ENCODE measurements at places on chromosomes 1 and 21.
A peak's percentile ranks its signal among the peaks of the same experiment; 100 is the strongest.

DNA sequence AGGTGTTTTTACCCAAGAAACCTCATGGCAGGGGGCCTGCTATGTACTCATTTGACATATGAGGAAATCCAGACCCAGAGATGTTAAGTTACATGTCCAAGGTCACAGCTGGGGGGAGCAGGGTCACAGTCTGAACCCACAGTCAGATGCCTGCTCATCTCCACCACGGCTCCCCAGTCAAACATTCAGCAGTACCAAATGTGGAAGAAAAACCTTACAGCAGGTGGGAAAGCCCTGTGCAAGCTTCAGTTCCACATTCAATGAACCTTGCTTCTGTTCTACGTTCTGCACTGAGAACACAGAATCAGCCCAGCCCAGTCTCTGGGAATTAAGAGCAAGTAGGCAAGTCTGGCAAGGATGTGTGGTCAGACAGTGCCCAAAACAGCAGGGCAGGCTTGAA lies 35.2 kb downstream of the LRP8 start:
- no peak for DNase-seq

- peak; percentile 62 for DNase-seq
These were observed 26.4 kb downstream of the FOXO6 start for GRCh38 chr1:41387667-41388091.

DNA sequence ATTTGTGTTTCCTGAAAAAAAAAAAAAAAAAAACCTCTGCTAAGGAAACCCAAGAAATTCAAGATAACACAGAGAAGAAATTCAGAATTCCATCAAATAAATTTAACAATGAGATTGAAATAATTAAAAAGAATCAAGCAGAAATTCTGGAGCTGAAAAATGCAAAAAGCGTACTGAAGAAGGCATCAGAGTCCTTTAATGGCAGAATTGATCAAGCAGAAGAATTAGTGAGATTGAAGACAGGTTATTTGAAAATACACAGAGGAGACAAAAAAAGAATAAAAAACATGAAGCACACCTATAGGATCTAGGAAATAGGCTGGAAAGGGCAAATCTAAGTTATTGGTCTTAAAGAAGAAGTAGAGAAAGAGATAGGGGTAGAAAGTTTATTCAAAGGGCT lies 38.2 kb downstream of the NME7 start:
- DNase-seq, result no peak

GRCh38 chr1:184030433-184031091 lies 7.0 kb downstream of the COLGALT2 start:
- no peak for DNase-seq

DNA sequence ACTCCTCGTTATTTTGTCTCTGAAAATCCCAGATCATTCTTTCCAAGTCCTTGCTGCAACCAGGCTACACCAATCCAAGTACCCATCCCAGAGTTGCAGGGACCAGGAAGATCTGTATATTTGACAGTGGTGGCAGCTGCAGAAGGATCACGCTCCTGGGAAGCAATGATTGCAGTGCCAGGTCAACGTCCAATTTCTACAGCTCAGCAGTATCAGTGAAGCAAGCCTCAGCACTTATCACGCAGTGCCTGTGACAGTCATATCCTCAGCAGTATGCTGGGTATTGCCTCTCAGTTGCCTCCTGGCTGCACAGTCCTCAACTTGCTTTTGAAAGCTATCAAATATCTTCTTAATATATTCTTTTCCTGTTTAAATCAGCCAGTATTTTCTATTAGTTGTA lies 66.7 kb downstream of the BARHL2 start:
- DNase-seq, result no peak

DNA sequence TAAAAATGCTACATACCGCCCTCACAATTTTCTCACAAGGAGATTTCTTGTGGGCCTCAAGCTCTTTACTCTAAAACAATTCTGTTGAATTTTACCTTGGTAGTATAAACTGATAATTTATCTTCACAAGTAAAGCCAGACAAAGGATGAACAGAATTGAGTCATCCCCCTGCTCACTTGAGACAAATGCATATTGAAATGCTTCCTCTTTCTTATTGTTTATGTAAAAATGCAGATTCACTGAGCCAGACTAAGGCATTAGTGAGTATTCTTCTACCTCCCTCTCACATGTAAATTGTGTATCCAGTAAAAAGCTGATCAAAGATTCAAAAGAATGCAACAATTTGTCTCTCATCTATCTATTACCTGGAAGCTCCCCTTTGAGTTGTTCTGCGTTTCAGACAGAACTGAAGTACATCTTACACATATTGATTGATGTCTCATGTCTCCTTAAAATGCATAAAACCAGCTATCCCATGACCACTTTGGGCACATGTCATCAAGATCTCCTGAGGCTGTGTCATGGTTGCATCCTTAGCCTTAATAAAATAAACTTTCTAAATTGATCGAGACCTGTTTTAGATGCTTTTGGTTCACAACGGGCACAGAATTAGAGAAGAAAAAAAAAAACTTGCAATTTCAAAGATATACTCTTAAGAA lies 743.1 kb upstream of the B3GALT2 start:
- no peak for DNase-seq

DNA sequence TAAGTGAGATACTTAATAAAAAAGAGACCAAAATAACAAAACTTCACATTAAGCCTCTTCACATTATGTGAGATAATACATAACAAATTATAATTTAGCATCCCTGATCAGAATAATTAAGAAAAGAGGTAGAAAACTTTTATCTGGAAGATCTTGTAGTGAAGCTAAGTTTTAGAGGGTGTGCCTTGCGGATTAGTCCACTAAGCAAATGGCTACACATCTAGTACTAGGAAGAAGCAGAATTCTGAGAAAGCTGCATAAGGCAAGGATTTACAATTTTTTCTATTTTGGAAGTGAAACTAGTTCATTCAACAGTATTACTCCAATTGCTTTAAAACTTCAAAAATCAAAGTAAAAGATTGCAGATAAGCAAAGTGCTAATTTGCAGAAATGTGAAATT lies 3.5 kb downstream of the YOD1 start:
- DNase-seq, result no peak

DNA sequence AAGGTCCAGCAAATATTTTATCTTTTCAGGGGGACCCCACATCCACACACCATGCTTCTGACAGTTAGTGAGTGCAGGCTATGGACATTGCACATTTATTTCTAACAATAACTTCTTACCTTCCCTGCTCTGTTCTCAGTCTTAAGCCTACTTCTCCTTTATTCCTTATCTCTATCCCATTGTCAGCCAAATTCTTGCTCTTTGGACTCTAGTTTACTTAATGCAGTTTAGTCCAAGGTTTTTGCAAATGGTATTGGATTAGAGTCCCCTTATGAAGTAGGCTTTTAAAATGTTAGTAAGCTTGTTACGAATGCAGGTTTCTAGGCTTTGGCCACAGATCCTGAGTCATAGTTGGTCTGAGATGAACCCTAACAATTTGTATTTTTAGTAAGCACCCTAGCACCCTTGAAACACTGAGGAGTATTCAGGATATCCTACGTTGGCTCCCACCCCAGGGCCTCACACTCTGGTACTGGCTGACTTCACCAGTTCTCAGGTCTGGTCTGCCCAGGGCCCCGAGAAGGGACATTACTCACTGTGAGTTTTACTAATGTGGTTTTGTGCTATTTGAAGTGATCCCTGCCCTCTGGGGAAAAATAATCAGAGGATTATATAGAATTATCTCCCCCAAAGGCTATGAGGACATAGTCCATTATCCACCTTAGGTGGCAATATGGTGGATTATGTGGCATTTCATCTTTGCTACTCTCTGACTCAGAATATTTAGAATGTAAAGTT lies 239.5 kb downstream of the TGFB2 start:
- peak; percentile 59 for DNase-seq

GRCh38 chr21:41833497-41834115 lies 45.5 kb downstream of the PRDM15 start:
- DNase-seq, result no peak

DNA sequence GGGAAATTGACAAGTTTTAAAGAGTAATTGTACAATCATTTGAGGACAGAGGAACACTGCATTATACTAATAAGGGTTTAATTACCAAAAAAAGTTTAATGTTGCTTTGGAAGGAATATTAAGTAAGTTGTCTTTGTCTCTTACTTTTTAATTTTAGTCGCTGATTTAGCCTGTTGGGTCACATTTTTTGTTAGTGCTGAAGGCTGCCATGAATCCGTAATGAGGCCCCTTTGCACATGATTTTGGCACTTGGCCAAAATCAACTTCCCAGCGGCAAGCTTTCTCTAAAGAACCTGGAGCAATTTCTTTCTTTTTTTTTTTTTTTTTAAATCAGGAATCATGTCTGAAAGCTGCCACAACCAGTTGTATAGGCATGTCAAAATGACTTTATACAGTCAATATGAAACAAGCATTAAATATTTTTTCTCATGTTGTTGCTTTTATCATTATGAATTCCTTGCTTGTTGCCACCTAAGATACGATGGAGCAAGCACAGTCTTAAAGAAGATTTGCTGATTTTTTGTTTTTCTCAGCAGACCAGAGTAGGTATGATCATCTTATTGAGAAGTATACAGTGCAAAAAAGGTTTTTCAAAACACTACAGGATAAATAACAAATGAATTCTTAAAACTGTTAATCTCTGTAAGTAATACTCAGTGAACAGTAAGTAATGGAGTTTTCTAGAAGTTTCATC lies 690.4 kb downstream of the USP25 start:
- peak; percentile 62 for DNase-seq

DNA sequence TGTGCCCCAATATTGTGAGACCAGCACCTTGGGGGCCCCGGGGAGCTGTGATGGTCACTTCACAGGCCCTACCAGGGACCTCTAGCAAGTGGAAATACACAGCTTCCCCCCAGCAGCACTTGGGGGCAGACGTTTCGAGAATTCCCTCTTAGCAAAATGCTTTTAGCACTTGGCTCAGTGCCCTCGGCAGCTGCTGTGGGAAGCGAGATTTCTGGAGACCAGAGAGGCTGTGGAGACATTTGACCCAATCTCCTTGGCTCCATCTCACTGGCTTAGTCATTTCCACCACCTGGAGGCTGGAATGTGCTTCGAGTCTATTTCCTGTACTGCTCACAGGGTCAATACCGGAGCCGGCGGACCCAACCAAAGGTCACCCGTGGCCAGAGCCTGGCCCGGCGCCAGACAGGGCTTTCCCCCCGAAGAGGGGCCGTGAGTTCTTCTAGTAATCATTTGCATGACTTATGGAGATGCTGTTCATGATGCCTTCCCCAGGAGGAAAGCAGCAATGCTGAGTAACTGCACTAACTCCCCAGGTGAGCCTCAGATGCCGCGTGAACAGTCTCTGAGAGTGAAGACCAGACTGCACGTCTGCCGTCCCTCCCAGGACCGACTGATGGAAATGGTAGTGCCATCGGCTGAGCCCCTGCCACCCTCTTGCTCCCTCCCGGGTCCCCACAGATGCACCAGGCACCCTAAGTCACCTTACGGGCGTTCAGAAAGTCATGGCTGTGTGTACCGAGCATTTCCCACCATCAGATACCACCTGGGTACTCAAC lies 4.4 kb upstream of the C2CD2 start:
- DNase-seq, result peak; percentile 89

GRCh38 chr1:222996310-222996975 lies 146.6 kb downstream of the TLR5 start:
- DNase-seq, result no peak

- no peak for DNase-seq
These were observed 13.8 kb downstream of the EFHD2 start for GRCh38 chr1:15423355-15424077.

GRCh38 chr1:186626356-186626932 lies 53.8 kb downstream of the PTGS2 start:
- DNase-seq, result no peak

DNA sequence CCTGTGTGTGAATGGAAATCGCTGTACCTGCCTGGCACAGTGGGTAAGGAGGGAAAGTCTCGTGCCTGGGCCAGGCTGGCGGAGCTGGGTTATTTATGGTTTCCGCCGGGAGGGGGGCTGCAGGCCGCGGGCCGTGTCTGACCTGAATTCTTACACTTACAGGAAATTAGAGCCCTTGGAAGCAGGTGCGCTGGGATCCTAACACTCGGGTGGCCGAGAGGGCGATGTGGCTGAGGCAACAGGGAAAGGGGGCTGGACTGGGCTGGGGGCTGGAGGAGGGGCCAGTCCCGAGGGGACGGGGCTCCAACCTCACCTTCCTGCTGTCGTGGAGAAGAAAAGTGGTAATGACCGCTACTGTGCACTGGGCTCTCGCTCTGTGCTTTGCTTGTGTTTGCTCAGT lies 109.4 kb upstream of the WNT4 start:
- DNase-seq, result no peak

DNA sequence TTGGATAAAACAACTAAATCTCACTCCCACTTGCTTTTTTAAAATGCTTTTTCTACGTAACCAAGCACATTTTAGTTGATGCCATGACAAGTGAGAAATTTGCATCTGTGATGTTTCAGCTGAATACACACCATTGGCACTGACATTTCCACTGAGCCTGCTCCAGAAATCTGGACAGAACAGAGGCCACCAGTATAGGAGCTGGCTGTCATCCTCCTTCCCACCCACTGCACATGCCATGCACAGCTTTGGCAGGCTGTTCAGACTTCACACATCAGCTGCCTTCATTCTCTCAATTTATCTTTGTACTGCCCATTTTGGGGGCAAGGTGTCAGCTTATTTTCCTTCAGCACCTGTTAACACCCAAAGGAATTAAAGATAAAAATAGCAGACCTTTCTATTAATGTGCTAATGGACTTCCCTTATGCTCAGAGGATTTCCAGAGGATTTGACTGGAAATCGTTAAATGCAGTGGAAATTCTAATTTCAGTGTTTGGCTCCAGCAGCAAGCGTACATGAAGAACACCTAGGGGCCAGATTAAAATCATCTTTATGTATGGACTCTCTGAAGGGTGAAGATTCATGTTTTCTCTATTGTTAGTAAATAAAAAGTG lies 12.9 kb upstream of the PODN start:
- no peak for DNase-seq

GRCh38 chr21:9758888-9759287 lies 762.5 kb upstream of the TPTE start:
- DNase-seq, result no peak

GRCh38 chr1:29854700-29855276 lies 618.5 kb downstream of the PTPRU start:
- DNase-seq, result no peak

- DNase-seq, result no peak
These were observed 182.6 kb upstream of the ARHGEF16 start for GRCh38 chr1:3271866-3272265.

- DNase-seq, result no peak
These were observed 1.3 kb upstream of the LYST start for GRCh38 chr1:235867903-235868469.

- peak; percentile 66 for DNase-seq
These were observed 36.9 kb downstream of the WDR64 start for GRCh38 chr1:241688940-241689368.

DNA sequence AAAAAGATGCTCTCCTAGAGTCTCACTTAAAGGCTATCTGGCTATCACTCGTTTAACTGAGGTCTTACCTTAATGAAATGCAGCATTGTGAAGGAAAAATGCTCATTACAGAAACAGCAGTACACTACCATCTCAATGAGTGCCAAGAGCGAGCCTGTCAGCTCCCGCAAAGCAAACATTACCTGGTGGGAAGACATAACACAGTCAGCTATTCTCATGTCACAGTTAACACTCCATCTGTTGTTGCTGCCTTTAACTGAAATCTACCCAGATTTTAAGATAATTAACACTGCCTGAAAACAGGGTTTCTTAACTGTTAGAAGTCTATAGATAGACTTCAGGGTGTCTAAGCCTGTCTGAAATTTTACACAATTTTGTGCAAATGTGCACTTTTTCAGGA lies 39.1 kb downstream of the PCSK9 start:
- DNase-seq, result no peak

GRCh38 chr1:243597383-243597782 lies 252.7 kb downstream of the AKT3 start:
- DNase-seq, result peak; percentile 29

Measured in fibroblast of skin of right biceps (primary cell).